ENCODE measurements at places on chromosomes 7 and 10.

- no peak for DNase-seq
Observed at GRCh38 chr10:70601746-70602145, 795 bp downstream of the PRF1 start.

GRCh38 chr7:28815928-28816373 is 142.2 kb downstream of the TRIL start:
- no peak for DNase-seq

- DNase-seq: peak; percentile 94
Observed at GRCh38 chr7:116395141-116395791, 104.3 kb upstream of the CAV2 start.

- peak; percentile 40 for DNase-seq
Observed at GRCh38 chr10:120600871-120601649, 144.0 kb downstream of the PLPP4 start.

- no peak for DNase-seq
Observed at GRCh38 chr10:35558276-35558675, 46.9 kb upstream of the GJD4 start.

DNA sequence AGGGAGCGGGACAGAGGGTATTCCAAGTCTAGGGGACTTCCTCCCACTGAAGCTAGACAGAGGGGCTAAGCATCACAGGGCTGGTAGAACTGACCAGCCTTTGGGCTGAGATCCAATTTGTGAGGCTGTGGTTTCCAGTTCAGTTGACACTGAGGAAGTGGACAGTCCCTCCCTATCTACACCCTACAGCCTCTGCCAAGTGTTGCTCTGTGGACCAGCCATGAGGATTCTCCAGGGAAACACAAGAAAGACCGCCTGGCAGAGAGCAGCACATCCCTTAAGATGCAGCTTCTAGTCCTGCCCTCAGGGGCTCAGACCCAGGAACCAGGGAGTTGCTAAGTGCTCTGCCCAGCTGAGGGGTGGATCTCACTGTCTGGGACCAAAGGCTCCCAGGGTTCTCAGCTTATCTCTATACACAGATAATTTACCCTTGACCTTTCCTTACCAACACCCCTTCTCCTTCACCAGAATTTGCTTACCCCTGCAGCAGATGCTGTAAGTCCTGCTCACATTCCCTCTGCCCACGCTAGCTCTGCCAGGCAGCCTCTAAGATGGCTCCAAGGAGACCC is 252.0 kb downstream of the SKIDA1 start:
- DNase-seq: no peak

GRCh38 chr10:99845837-99846382 is 63.5 kb downstream of the ABCC2 start:
- peak; percentile 94 for DNase-seq

DNA sequence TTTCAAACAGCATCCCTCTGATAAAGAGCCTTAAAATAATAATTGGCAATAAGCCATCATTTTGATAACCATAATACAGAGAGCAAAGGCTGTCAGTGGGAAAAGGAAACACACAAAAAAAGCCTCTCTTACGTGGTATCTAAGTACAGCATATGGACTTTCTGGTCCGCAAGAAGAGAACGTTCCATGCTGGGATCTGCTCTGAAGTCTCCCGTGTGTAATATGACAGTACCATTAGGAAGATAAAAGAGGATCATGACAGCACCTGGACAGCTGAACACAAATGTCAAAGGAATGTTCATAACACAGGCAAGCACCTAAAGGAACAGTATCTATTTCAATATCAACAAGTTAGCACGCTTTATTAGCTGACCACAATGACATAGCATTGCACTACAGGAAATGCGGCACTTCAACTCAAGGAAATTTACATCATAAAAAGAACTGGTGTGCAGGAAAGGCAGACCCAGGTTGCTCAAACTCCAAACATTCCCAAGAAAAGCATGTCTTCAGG is 9.9 kb downstream of the DCLRE1A start:
- no peak for DNase-seq

DNA sequence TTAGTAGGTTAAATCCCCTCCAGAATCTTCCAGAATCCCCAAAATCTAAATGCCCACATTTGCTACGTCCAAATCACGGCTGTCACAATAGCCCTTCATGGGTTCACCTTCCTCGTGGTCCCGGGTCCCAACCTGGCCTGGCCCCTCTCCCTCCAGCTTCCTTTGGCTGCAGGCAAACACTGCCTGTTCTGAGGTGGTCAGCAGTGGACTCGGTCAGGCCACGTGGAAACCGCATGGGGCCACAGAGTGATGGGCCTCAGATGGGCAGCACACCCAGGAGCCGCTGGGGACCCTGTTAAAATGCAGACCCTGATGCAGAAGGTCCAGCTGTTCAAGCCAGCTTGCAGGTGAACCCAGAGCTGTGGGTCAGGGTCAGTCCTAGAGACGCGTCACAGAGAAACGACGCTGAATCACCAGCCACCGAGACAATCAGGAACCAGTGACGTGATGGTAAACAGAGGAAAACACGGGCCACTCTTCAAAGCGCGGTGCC is 588.6 kb downstream of the DNAJB6 start:
- no peak for DNase-seq

GRCh38 chr7:99748846-99749579 is 14.0 kb upstream of the CYP3A7 start:
- no peak for DNase-seq

GRCh38 chr7:87853237-87853864 is 22.8 kb downstream of the SLC25A40 start:
- DNase-seq: peak; percentile 41

DNA sequence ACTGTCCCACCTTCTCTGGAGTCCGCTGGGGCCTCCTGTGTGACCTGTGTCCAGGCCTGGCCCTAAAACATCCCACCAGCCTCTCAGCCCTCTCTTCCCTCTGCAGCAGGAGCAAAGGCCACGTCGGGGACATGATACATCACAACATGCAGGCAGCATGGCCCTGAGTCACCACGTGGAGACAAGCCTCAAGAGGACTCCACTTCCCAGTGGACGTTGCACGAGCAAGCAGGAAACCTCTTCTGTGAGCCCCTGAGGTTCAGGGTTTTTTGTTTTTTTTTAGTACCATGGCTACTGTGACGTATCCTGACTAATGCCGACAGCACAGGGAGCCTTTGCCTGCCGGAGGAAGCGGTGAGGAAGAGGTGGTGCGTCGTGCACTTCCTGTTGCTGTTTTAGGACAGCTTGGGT is 165.9 kb downstream of the DNAJB6 start:
- DNase-seq: peak; percentile 6

DNA sequence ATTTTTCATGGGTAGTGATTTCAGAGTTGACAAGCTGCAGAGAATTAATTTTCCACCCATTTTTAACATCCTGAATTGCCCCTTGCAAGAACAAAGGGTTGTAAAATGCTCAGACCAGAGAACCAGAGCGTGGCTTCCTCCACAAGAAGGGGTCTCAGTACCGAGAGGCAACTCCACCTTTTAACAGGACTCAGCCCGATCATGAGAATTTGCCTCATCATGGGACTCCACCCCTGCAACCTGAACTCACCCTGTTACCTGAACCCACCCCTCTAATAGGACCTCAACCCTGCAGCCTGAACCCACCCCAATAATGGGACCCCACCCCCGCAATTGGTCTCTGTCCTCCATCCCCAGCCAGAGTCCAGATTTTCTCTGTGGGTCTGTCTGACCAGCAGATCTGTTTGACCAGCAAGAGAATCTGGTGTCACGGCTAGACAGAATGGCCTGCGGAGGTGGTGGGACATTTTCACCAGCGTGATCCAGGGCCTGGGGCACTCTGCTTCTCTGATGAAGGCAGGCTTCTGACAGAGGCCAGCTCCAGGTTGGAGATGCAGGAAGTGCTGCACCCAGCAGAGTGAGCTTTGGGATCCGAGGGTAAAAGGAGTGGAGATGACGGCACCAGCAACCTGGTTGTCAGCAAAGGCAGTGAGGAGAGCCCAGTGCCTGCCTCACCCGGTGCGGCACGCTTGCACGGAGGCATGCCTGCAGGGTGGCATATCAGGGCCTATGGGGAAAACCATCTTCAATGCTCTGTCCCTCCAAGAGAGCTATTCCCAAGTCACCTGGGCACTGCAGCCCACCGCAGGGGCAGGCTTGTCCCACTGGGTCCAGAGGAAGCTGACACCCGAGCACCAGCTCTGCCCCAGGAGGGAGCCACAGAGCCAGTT is 136.6 kb downstream of the TCERG1L start:
- DNase-seq: no peak

GRCh38 chr7:107179326-107180164 is 10.7 kb downstream of the HBP1 start:
- peak; percentile 46 for DNase-seq

DNA sequence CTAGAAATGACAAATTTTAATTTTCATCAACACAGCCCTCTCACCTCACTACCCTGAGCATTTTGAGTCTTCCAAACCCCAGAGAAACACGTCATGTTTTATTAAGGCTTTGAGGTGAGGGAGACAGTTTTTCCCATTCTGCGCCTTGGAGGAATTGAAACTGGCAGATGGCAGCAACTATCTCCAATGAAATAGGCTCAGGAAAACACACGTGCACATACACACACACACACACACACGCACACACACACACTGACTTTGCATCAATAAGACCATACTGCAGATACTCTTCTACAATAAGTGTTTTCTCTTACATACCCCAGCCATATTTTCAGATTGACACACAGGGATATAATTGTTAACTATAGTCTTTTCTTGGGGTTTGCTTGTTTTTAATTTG is 3.2 kb upstream of the SFTPA2 start:
- no peak for DNase-seq

DNA sequence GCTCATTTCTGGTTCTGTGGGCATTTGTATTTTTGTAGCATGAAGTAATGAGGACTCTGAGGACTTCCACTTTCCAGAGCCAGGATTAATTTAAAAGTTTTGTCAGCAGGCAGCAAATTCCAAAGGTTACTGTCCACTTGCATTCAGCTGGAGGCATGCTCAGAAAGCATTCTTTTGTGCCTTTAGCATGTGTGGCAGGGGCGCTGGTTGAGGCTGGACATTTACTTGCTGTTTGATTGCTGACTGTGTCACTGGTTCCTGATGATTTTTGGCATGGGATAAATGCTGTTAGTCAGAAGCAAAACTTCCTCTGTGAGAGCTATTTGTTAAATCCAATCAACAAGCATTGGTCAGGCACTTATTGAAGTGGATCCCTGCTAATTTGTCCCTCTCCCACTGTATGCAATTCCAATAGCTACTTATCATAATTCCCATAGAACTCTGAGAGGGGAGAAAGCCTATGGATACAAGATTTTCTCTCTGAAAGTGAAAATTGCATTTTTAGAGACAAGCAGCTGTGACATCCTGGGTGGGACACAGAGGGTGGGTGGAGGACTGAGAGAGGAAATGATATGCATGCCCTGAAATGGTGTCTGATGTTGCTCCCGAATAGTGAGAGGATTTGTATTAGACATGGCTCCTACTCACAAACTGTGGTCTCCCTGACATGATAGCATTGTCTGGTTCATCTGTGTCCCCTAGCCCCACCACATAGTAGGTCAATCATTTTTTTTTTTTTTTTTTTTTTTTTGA is 161.2 kb upstream of the WDR11 start:
- DNase-seq: peak; percentile 20

GRCh38 chr7:102169651-102170392 is 116.8 kb upstream of the SH2B2 start:
- no peak for DNase-seq

DNA sequence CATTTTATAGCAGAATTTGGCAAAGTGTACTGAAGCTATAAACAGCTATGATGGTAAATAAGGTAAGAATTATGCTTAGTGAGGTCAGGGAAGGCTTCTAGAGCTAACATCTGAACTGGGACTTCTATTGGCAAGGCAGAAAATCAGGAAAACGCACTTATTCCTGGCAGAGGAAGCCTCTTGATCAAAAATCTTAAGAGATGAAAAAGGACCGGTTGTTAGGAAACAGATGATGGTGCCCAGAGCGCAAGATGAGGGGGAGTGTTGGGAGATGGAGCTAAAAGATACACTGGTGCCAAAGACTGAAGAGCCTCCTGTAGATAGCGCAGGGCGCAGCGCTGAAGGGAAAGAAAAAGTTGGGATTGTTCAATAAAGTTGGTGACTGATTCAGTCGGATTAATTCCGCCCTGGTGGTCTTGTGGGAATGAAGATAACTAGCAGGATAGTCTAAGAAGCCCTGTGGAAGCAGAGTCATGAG is 550 bp upstream of the CALU start:
- DNase-seq: peak; percentile 81

GRCh38 chr10:6979371-6979770 is 399.3 kb upstream of the PRKCQ start:
- no peak for DNase-seq

- DNase-seq: no peak
Observed at GRCh38 chr10:35909121-35909720, 267.1 kb upstream of the FZD8 start.

DNA sequence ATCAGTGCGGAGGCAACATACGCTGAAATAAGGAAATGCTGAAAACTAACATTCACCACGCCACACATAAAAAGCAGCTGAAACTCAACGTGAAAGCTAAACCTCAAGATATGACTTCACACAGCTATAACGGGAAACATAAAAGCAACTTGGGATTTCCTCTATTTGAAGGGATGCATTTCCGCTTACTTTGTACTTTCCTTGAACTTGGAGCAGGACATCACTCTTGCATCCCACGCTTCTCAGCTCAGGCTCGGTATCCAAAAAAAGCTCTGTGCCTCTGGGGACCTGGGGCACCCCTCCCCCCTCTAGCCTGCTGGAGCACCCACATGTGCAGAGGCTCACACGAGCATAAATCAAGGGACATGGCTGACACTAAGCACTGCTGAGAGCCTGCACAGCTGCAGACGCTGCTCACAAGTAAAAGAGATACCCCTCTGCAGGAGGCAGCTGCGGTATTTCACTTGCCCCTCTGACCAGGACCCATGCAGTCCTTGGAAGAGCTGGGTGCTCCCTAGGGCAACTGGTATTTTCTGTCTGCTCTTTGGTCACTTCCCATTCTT is 34.2 kb downstream of the PARD3 start:
- DNase-seq: no peak

DNA sequence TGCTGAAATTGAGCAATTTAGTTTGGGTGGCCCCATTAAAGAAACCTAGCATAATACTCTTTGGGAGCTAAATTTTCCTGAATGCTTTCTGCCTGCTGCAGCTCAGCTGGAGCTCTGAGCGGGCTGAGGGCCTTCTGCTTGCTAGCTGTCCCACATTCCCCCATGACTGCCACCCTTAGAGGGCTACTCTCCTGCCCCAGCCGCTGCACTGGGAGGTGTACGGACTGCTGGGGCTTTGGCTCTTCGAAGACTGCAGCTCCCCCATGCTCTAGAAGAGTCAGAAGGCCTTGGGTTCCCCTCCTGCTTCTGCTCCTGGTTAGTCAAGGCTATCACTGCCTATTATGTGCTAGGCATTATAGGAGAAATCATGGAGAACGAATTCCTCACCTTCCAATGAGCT is 31.5 kb downstream of the BLVRA start:
- DNase-seq: no peak

DNA sequence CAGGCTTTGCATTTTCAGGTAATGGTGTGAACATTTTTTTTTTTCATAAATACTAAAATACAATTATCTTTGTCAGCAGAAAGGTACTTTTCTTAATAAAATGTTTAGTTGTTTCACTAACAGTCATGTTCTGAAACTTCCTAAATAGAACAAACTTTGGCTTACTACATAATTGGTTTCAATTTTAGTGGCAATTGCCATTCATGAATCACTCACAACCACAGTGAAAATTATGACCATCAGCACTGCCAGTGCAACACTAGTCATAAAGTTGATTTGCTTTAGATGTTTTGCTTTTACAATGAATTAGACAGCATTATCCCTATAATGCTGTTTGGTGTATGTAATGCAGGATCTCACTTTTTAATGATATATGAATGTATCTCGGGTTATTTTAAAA is 297.6 kb upstream of the PLXDC2 start:
- DNase-seq: peak; percentile 15

GRCh38 chr10:484925-485661 is 204.4 kb downstream of the DIP2C start:
- DNase-seq: peak; percentile 53
